ENCODE measurements at places on chromosomes 11 and 22. TPM values are rescaled to one million over a fixed set of nuclear protein-coding genes. Genes with fewer than 3 reads are reported as not detected.

Gene INPP5J
- total RNA-seq, result 0.11 TPM

Gene OR8D4
- total RNA-seq, result not detected

Gene CELSR1
- 0.46 TPM for total RNA-seq

Gene SCUBE1
- not detected for total RNA-seq

Data from activated CD4-positive, alpha-beta T cell treated with anti-CD3 and anti-CD28 coated beads for 36 hours (primary cell).